ENCODE measurements at places on chromosomes 12 and 14.

- peak; percentile 44 for DNase-seq
These were observed 371 bp upstream of the REM2 start for GRCh38 chr14:22882529-22883172.

GRCh38 chr12:107129315-107129930, 36.1 kb upstream of the CRY1 start:
- no peak for DNase-seq

- DNase-seq = peak; percentile 90
These were observed 238.8 kb downstream of the PAWR start for GRCh38 chr12:79451978-79452377.

GRCh38 chr12:120225852-120226640, 25.1 kb upstream of the RPLP0 start:
- no peak for DNase-seq

- no peak for DNase-seq
These were observed 47.8 kb upstream of the FBRSL1 start for GRCh38 chr12:132441871-132442863.

DNA sequence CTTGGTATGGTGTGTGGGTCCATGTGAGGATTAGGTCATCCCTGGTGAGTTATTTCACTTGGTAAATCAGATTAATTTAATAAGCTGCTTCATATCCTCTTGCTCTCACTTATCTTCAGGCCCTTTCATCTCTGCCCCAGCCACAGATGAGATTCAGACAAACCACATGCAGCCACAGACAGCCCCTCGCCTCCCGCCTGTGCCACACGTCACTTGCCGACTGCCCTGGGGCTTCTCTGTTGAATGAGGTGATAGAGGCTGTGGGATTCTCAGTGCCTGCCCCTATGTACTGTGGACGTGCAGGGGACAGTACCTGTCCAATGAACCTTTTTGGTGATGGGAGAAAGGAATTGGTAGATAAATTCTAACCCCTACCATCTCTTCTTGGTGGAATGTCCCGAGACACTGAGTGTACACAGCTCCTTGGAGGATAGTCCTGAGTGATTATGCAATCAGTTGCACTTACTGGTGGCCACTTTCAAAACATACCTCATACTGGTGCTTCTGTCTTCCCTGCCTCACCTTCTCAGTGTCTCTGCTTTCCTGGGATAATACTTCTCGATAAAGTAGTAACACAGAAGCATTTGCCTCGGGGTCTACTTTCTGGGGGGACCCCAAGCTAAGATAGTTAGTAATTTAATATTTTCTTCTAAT, 248.7 kb downstream of the TTC6 start:
- DNase-seq = no peak

- DNase-seq = no peak
These were observed 58.6 kb downstream of the GLT1D1 start for GRCh38 chr12:128911861-128912260.

DNA sequence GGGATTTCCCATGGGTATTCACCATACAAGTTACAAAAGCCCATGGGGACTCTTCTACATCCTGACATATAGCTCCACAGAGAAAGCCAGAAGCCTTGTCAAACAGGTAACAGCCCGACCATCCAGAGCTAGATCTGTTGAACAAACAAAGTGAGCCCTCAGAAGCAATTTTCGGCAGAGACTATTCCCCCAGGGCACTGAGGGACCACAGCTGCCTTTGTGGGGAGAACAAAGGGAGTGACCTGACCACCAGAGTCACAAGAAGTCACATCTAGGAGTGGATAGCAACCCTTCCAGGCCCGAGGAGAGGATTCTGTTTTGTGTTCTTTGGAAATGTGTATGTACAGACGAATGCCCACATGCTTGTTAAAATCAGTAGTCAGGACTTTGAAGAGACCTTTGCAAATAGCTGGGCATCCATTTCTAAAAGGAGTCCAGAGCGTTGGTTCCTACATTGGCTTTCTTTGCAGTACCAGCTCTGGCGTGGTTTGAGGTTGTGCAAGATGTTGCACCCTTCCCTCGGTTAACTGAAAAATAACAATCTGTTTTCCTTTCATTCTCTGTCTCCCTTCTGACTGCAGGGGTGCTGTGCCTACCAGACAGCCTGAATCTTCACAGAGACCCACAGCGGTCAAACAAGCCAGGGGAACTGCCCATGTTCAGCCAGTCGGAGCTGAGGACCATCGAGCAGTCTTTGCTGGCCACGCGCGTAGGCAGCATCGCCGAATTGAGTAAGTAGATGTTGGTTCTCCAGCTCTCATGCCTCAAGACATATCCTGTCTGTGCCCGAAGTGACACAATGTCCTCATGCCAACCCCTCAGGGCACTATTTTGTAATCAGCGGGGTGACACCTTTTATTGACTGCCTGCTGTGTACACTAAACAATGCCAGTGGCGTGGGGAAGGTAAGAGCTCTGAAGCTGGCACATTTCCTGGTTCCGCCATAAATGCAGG, 165.4 kb upstream of the PWP1 start:
- no peak for DNase-seq

GRCh38 chr12:62166525-62166924, 93.7 kb upstream of the USP15 start:
- no peak for DNase-seq

DNA sequence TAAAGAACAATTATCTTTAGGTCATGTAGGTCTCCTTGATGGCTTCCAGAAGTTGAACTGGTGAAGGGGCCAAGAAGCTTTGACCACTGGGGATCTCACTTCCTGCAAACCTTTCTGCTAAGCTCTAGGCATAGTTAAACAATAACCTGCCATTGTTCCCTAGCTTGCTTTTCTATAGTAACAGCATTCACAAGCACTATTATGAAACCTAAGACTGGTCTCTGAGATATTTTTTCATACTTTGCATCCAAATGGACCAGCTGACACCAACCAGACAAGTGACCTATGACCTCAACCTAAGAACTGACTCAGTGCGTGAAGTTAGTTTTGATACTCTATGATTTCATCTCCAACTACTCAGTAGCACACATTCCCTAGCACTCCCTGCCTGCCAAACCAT, 129.1 kb downstream of the PTPRB start:
- DNase-seq = peak; percentile 66

DNA sequence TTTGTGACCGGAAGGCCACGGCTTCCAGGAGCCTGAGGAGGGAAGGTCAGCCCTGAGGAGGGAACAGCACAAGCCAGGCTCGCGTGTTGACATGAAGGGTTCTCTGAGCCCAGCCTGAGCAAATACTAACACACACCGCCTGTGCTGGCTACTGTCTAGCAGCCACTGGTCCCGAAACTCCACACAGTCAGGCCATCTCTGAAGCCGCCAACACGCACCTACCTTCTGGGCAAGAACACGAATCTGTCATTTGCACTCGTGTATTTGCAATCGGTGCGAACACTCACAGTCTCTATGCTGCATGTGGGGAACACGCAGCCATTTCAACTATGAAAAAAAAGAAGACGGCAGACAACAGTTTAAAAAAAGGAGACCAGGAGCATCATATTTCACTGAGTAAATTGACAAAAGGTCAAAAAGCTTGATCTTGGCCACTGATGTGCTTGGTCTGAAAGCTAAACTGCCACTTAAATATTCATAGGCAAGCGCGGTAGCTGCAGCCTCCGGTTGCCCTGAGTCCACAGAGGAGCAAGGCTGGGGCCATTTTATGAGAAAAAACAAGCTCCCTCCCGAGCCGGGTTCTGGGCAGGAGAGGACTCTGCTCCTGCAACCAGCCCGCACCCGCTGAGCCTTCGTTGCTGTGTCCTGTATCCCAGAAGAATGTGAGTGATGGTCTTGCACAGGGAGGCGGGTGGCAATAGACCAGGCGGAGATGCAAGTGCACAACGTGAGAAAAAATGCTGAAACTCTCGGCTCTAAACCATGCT, 57.8 kb downstream of the RIMBP2 start:
- DNase-seq = no peak

DNA sequence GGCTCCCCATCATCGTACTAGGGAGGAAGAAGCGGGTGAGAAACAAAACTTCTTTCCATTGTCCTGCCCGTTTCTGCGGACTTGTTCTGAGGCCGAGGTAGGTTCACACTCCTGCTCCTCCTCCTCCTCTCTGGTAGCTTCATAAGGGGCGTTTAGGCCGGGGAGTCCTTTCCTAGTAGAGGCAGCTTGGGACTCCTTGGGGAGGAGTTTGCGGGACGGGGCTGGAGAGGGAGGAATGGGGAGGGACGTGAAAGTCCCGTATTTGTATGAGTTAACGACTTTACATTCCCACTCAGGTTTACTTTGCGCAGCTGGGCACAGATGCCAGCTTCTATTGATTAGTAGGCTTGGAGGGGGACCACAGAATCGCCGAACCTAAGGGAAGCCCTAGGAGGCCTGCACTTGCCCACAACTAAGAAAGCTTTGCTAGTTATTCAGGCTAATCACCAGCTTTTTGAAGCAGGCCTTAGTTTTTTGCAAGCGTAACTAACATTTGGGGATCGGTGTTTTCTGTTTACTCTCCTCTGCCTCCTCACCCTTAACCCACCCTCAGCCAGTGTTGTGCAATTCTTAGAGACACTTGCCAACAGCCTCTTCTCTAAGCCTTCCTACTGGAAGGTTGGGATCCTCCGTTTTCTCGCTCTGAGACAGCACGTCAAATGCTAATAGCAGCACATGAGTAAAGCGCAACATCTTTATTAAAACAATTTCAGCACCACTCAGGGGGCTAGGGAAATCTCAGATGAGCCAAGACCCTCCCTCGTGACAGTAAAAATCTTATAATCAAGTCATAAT, 499 bp downstream of the RNASE4 start:
- peak; percentile 67 for DNase-seq

GRCh38 chr12:76587428-76588178, 28.0 kb upstream of the OSBPL8 start:
- peak; percentile 72 for DNase-seq

DNA sequence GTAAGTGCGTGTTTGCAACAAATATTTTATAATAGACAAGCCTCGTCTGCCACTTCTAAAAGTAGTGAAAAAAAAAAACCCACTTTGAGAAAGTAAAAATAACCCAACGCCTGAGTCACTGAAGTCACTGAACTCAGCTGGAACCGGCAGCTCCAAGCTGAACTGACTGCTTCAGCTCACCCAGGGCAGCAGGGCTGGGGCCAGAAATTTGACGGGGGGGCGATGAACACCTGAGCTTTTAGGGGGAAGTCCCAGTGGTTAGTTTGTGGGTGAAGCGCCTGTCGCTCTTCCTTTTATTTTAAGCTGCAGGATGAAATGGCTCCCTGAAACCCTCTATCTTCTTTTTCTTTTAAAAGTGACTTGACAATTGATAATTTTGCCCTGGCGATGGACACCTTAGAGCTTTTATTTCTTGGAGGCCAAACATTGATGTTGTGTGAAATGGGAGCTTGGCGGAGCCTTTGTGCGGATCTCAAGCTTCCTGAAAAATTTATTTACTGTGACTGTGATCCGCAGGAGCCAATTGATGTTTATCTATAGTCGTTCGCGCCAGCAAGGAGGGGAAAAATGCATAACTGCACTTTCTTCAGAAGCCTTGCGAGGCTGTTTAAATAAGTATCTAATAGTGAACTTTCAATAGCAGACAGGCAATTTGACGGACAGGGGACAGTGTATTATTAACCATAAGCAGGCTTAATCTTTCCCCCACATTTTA, 173.2 kb upstream of the MYL2 start:
- DNase-seq = no peak

GRCh38 chr12:47837190-47838171, 17.8 kb upstream of the HDAC7 start:
- DNase-seq = peak; percentile 81

- peak; percentile 69 for DNase-seq
These were observed 430.3 kb downstream of the RAD51B start for GRCh38 chr14:68249661-68250451.

DNA sequence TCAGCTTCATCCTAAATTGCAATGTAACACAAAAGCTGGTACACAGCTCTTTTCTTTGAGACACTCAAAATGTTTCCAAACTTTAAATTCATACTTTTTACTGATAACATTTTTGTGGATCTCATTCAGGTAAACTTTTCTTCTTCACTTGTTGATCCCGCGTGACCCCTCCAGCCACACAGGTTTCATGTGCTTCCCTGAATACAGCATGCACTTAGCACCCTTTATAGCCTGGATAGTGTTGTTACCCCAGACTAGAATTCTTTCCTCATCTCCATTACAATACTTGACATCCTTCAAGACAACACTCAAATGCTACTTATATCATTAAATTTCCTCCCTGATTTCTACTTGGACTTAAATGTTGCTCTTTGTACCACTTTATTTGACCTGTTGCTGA, 373.4 kb downstream of the RAD51B start:
- DNase-seq = no peak

DNA sequence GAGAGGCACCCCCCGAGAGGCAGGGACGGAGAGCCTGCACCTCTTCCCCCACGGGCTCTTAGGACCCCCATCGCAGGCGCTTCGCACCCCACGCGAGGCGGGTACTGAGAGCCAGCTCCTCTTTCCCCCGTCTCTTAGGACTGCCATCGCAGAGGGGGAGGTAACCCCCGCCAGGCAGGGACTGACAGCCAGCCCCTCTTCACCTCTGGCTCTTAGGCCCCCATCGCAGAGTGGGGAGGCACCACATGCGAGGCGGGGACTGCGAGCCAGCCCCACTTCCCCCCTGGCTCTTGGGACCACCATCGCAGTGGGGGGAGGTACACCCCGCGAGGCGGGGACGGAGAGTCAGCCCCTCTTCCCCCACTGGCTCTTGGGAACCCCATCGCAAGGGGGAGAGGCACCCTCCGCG, 46.1 kb downstream of the DDX11 start:
- DNase-seq = no peak

DNA sequence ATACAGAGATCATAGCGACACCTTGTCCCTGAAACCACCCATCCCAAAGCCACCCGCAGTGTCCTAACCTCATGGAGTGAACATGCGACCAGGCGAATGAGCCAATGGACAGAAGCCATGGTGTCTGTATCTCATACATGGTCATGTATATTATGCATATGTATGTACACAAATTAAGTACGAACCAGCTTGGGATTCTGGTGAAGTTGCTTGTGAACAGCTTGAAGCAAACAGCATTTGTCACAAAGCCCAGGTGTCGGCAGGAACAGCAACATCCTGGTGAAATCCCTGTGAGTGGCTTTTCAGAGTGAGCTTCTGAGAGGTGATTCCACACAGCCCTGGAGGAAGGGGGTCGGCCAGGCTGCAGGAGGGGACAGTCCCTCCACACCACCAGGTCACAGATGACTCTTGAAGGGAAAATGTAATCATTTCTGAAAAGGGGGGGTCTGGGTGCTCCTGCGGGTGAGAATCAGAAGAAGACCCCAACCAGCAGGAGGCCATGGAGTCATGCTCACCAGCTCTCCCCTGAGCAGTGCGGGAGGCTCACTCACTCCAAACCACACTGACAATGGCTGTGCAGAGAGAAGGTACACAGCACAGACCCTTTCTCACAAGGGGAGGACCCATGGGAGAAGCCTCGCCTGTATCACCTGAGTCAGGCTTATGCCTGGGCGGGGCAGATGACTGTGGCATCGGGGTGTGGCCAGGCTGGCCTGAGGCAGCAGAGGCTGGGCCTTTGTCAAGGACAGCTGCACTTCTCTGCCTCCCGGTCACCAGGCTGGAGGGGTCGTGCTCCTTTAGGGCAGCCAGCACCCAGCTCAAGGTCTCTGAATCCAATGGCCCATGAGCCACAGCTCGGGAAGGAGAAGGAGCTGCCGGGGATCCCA, 14.3 kb downstream of the CHGA start:
- DNase-seq = no peak
